Putamen (tissue), 1 donor: ENCODE measurements at places on chromosomes 1 and 21.

GRCh38 chr1:80640978-80641377 lies 1159.8 kb upstream of the ADGRL2 start:
- no peak for DNase-seq

DNA sequence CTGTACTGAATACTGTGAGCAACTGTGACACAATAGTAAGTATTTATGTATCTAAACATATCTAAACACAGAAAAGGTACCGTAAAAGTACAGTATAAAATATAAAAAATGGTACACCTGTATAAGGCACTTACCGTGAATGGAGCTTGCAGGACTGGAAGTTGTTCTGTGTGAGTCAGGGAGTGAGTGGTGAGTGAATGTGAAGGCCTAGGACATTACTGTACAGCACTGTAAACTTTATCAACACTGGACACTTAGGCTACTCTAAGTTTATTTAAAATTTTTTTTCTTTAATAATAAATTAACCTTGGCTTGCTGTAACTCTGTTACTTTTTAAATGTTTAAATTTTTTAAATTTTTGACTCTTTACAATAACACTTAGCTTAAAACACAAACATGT lies 24.5 kb upstream of the SHCBP1L start:
- no peak for DNase-seq

- DNase-seq = no peak
These were observed 79.2 kb downstream of the RIPK4 start for GRCh38 chr21:41687633-41688032.

- DNase-seq = peak; percentile 36
These were observed 183.3 kb upstream of the TMEM51 start for GRCh38 chr1:14970115-14970798.

- DNase-seq = no peak
These were observed 31.5 kb downstream of the PALMD start for GRCh38 chr1:99677416-99677815.

DNA sequence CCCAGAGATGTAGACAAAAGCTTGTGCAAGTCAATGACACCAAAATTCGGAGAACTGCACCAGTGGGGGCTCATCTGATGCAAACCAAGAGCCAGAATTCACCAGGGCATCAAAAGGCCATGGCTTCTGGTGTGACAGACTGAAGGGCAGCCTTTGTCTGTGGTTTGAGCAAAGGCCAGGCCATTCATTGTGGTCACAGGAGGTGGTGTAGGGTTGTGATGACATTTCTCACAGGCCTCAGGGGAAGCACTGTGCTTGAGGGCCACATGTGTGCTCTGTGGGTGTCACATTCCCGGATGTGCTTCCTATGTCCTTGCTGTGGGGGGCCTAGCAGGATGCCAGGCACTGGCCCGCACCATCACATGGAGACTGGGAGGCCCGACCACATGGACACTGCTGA lies 22.5 kb upstream of the KCNE1 start:
- peak; percentile 74 for DNase-seq

DNA sequence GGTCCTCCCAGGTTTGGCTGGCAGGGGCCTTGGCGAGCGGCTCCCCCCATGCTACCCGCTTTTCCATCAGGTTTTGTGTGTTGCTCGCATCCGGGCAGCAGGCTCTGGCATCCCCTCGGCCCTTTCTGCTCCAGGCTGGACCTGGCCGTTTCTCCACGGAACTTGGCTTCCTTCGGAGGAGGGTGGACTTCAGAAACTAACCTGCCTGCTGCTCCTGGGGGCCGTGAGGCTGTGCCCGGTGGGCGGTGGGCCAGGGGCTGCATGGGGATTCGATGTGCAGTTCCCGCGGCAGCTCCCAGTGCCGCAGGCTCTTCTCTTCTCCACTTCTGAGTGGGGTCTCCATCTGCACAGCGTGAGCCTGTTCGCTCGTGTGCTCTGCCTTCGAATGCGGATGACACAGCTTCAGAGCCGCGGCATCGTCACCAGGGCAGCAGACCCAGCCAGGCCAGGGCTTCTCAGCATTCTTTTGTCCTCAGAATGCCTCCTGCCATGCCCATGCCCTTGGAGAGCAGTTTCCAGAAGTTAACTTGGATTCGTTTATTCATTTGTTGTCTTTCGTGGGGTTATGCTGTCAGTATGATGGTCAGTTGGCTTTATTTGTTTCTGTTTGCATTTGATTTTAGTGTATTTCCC lies 36.4 kb downstream of the PRKCZ start:
- DNase-seq = no peak

GRCh38 chr1:179743679-179744400 lies 749 bp downstream of the FAM163A start:
- DNase-seq = no peak

- DNase-seq = no peak
These were observed 2.6 kb downstream of the CAPN8 start for GRCh38 chr1:223662943-223663342.

DNA sequence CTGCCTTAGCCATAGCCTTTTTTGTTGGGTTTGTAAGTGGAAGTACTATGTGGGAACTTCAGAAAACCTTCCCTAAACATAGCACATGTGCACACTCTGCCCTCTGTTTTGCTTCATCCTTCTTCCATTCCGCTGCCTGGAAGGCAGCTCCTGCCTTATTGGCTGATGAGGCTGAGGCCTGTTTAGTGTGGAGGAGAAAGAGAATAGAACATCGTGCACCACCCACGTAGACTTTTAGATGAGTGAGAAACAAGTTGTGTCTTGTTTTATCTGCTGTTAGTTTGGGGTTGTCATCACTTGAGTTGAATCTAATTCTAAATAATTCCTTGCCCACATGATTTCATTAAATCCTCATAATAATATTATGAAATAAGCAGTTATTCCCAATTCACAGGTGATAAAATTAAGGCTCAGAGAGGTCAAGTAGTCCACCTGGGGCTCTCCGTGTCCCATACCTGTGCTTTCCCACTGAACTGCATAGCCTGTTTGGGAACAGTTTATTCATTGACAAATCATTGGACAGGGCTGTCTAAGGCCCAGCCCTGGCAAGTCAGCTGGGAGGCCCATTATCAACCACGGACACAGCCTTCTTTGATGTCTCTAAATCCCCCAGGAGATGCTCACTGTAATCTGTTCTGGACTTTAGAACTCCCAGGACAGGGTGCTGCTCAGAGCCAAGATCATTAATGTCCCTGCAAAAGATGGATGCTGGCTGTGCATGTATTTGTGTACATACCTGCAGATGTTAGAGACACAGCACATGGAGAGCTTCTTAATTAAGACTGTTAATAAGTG lies 93.0 kb downstream of the ABCA4 start:
- DNase-seq = no peak

DNA sequence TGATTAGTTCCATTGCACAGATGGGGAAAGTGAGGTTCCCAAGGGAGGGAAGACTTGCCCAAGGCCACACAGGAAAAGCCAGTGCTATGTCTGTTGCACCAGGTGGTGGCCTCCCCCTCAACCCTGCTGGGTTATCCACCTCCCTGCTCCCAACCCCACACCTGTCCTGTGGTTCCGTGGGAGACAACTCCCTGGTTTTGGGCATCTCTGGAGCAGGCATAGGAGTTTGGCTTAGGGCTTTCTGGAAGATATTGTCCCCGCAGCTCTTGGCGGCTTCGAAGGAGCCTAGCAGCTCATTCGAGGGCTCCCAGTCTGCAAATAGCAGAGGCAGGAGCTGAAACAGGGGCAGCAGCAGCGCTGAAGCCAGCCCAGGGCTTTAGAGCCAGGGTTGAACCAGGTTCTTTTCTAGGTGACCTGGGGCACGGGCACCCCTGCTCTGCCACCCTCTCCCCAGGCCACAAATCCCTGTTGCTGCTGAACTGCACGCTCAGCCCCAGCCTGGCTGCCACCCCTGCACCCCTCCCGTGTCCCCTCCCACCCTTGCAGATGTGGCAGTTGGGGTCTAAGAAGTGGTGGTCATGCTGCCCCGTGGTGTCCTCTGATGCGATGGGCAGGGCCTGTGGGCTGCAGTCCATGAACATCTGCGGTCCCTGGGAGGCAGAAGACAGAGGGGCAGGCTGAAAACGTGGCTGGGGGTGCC lies 22.1 kb downstream of the SPOCD1 start:
- DNase-seq = no peak

- DNase-seq = no peak
These were observed 263.7 kb upstream of the SGIP1 start for GRCh38 chr1:66270119-66270812.

GRCh38 chr1:215660259-215660658 lies 93.2 kb downstream of the KCTD3 start:
- DNase-seq = no peak

- no peak for DNase-seq
These were observed 49.1 kb downstream of the PCSK9 start for GRCh38 chr1:55088413-55088812.

- DNase-seq = no peak
These were observed 63.8 kb upstream of the ATP1A1 start for GRCh38 chr1:116309090-116309870.

GRCh38 chr1:155011437-155012025 lies 8.9 kb downstream of the ZBTB7B start:
- DNase-seq = no peak

- DNase-seq = no peak
These were observed 207.7 kb upstream of the CAMK1G start for GRCh38 chr1:209375671-209376365.

DNA sequence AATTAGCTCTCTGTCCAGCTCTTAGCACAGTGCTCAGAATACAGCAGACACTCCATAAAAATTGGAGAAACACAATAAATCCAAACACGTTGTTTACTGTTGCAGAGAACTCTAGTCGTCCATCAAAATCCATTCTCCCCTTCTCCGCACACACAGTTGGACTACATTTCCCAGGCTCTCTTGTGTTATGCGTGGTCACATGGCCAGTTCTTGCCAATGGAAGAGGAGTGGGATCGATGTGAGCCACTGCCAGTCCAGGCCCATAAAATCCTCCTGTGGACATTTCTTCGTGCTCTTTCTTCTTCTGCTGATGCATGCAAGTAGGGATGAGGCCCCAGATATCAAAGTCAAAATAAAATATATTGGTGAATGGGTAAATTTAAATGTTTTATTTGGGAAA lies 114.3 kb upstream of the FMN2 start:
- DNase-seq = no peak

DNA sequence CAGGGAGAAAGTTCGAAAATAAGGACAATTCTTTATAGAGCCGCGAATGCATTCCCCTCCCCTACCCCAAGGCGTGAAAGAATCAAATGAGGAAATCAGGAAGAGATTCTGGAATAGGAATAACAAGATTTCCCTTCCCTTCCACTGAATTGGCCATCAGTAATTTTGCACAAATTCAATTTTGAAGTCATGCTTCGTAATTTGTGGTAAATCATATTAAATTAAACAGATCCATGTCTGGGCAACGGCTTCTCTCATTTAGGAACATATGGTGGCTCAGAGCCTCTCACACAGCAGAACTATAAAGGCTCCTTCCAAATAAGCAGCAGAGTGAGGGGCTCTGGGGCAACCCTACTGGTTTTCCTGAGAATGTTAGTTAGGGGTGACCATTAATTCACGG lies 152.9 kb downstream of the CLIC6 start:
- DNase-seq = no peak

- DNase-seq = no peak
These were observed 142.1 kb upstream of the IPO9 start for GRCh38 chr1:201686714-201687455.

GRCh38 chr1:110390692-110391245 lies at the start of gene SLC16A4:
Gene SLC16A4 (minus strand): TSS chr1:110391026. CDS start chr1:110389323, 1,703 bp downstream.
- no peak for DNase-seq

GRCh38 chr1:165109013-165109412 lies 247.5 kb downstream of the LMX1A start:
- DNase-seq = no peak

GRCh38 chr1:211910913-211911485 lies 80.4 kb upstream of the LPGAT1 start:
- DNase-seq = no peak

DNA sequence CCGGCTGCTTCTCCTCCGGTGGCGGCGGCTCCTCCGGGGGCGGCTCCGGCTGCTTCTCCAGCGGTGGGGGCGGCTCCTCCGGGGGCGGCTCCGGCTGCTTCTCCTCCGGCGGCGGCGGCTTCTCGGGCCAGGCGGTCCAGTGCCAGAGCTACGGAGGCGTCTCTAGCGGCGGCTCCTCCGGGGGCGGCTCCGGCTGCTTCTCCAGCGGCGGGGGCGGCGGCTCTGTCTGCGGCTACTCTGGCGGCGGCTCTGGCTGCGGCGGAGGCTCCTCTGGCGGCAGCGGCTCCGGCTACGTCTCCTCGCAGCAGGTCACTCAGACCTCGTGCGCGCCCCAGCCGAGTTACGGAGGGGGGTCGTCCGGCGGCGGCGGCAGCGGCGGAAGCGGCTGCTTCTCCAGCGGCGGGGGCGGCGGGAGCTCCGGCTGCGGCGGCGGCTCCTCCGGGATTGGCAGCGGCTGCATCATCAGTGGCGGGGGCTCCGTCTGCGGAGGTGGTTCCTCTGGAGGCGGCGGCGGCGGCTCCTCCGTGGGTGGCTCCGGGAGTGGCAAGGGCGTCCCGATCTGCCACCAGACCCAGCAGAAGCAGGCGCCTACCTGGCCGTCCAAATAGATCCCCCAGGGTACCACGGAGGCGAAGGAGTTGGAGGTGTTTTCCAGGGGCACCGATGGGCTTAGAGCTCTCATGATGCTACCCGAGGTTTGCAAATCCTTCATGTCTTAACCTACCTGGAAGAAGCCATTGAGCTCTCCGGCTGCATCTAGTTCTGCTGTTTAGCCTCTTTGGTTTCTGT lies 2.0 kb downstream of the LORICRIN start:
- no peak for DNase-seq

GRCh38 chr1:51726051-51726450 lies 109.2 kb downstream of the OSBPL9 start:
- no peak for DNase-seq

- no peak for DNase-seq
These were observed 75.8 kb upstream of the ADAR start for GRCh38 chr1:154683820-154684219.

DNA sequence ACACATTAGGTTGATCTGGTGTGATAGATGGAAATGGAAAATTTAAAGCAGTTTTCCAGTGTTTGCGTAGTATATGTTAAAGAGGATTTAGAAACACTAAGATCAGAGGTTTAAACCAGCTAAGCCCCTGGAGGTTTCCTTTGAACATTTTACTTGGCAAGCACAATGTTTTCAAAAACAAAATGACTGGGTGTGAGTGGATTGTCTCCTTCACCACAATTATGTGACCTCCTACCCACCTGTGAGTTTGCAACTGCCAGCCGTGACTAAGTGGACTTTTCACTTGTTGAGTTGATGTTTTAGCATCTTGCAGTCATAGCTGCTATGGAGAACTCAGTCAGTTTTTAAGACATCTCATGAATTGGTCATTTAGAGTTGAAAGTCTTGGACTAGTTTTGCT lies 4.7 kb downstream of the CCDC190 start:
- no peak for DNase-seq

GRCh38 chr21:38255571-38256117 lies 1.1 kb upstream of the KCNJ15 start:
- DNase-seq = no peak

GRCh38 chr1:25065321-25065721 lies 135.2 kb upstream of the RUNX3 start:
- no peak for DNase-seq

GRCh38 chr1:78170859-78171258 lies 125.1 kb downstream of the GIPC2 start:
- DNase-seq = no peak

DNA sequence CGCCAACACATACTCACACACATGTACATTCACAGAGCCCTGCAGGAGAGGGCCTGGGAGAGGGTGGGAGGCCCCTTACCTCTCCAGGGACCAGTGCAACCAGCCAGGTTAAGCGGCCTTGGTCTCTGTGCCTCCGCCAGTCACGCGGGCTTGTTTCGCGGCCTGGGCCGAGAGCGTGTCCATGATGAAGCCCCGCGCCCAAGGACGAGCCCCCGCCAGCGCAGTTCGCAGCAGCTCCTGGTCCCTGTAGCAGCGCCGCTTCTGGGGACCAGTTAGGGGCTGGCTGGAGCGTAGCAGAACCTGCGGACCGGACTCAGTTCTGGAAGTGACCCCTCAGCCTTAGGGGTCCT lies 7.3 kb upstream of the FAM167B start:
- no peak for DNase-seq

GRCh38 chr21:17784604-17785402 lies 34.4 kb downstream of the C21orf91 start:
- no peak for DNase-seq
